ENCODE measurements at places on chromosomes 5 and 9.

DNA sequence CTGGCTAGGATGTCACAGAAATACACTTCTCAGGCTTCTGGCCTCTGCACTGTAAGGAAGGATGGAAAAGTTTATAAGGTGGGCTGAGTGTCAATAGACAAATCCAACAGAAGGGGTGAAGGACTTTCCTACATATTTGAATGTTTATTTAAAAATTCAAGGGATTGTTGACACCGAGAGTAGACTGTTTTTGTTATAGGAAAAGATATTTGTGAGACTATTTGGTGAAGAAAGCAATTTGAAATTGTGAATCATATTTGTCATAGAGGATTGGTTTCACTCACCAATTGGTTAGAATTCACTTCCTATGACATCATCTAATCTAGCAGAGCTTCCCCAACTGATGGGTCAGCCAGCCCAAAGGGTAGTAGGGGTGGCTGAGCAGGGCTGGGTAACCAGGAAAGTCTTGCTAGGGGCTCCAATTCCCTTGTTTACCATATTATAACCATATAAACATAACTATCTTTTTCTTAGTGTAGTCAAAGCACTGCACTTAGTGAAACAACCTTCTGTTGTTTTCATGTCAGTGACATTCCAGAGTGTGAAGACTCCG, 14.9 kb upstream of the MEGF10 start:
- no peak for DNase-seq

GRCh38 chr9:14511452-14511851, 181.8 kb downstream of the ZDHHC21 start:
- no peak for DNase-seq

DNA sequence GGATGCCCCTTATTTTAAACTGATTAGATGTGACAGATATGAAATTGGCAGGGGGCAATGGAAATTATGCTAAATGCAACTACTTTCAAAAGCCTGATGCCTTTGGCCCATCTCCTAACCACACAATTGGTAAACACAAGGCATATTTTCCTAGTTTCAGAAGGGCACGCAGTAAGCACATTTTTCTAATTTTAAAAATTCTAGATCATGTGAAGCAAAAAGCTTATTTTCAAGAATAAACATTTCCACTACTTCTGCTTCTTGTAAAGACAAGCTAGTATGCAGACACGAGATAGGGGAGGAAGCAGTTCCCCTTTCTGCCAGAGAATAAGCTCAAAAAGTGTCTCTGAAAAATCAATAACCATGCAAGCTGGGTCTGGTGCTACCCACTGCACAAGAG, 67.7 kb downstream of the ABCA1 start:
- no peak for DNase-seq

- DNase-seq, result no peak
Observed at GRCh38 chr9:14870090-14870489, 40.1 kb downstream of the FREM1 start.

Measured in smooth muscle cell of the brain vasculature (primary cell).